Stimulated activated CD4-positive, alpha-beta T cell treated with anti-CD3 and anti-CD28 coated beads, Interleukin-15, amount 100 ng/mL, for 1 hour (primary cell): ENCODE measurements at places on chromosomes 1 and 21.

DNA sequence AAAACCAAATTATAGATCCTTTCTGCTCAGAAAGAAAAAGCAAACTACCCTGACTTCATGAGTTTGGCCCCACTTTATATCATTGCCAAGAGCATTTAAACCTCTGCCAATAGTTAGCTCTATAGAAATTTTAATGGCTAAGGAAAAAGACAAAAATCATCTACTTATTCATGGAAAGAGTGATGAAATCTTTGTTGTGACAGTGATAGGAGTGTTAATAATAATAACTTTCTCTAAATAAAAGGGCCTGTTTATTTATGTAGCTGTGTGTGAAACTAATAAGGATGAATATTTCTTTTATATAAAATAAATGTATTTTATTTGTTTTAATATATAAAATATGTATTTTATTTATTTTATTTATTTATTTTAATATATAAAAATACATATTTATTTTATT lies 6.4 kb downstream of the CHODL start:
- DNase-seq, result no peak

DNA sequence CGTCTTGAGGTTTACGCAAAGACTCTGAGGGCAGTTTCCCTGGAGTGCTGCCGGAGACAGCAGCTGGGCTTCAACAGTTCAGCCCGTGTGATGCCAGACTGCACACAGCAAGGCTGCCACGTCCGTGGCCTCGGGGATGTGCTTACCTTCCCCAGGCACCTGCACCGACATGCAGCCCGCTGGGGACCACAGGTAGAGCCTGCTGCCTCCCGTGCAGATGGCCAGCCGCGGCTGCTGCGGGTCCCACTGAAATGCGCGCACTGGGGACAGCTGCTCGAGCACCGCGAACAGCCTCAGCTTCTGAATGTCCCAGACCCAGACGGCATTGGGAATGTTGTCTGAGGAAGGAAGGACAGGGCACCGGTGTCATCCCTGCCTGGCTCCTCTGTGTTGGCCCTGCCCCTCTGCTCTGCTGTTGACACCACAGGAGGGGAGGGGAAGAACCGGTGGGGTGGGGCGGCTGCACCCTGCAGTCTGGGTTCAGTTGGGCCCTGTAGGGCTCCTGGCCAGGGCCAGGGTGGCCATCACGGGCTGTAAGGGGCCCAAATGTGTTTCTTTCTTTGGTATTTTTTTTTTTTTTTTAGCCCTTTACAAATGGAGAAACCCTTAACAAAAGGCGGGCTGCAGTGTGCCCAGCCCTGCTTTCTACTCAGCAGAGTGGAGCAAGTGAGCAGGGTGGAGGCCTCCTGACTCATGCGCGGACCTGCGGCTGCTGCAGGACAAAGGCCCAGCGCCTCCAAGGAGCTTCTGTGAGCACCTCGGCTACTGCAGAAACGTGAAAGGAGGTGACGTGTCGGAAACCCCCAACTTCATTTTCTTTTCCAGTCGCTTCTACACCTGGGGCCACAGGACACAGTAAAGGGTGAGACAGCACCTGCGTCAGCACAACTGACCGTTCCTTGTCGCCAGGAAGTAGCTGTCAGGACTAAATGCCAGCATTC lies 6.8 kb downstream of the TPRG1L start:
- no peak for DNase-seq

GRCh38 chr1:201791051-201791778 lies 37.7 kb upstream of the IPO9 start:
- no peak for DNase-seq

DNA sequence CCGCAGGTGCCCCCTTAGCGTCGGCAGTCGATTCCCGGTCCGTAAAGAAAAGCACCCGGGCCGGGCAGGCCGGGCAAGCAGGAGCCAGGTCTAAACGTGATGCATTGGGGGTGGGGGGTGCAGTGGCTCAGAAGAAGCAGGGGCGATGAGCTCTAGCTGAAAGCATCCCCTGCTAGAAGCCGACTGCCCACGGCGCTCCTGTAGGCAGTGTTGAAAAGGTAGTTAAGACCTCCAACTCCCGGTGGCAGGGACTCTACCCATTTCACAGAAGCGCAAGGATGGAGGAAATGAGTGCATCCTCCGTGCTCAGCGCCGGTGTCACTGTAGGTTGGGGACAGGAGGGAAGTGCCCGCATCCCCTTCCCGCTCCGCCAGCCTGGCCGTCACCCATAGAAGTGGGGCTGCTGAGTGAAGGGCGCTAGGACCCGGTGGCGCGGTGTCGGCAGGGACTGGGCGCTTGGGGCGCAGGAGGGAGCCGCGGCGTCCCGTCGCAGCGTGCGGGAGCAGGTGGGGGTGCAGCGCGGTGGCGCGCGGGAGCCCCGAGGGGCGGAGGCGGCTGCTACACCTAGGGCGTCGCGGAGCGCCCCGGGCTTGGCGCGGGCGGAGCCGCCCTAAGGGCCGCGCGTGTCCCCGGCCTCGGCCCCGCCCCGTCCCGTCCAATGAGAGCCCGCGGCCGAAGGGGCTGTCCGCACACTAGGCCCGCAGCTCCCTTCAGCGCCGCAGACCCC lies at the start of gene WNT2B:
WNT2B (plus strand) TSS at position 688 of the 727 bp plus-strand sequence. CDS start 298 bp downstream, outside the sequence.
- DNase-seq, result no peak

DNA sequence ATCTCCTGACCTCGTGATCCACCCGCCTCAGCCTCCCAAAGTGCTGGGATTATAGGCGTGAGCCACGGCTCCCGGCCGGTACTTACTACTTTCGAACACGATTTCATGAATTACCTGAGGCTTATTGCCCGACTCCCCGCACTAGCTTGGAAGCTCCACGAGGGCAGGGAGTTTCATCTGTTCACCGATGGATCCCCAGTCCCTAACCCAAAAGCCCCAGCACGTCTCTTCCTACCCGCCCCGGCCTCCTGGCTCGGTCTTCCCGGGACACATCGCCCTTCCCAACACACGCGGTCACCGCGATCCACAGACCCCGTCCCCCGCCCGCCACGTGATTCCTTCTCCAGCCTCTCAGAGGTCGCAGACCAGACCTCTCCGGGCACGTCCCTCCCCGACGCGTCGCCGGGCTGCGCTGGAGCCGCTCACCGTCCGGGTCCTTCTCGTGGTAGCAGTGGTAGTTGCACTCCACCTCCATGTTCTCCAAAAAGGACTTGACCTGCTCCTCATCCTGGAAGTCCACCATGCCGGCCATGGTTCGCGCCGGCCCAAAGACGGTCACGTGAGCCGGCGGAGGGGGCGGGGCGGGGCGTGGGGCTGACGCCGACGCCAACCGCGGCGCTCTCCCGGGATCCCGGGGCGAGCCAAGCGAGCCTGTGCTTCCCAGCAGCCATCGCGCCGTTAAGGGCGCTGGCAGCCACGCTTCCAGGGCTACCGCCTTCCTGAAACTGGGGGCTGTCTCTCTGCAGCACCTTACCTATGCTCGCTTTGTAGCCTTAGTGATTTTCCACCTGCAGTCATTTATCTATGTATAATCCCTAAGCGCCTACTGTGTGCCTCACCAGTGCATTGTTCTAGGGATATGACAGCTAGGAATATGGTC lies at the start of gene COA7:
COA7 (minus strand) TSS at position 553 of the 880 bp plus-strand sequence; CDS start at position 532, 21 bp downstream.
- DNase-seq, result peak; percentile 33

- DNase-seq, result no peak
Measured at GRCh38 chr21:37462087-37462861, 95.7 kb downstream of the DYRK1A start.

DNA sequence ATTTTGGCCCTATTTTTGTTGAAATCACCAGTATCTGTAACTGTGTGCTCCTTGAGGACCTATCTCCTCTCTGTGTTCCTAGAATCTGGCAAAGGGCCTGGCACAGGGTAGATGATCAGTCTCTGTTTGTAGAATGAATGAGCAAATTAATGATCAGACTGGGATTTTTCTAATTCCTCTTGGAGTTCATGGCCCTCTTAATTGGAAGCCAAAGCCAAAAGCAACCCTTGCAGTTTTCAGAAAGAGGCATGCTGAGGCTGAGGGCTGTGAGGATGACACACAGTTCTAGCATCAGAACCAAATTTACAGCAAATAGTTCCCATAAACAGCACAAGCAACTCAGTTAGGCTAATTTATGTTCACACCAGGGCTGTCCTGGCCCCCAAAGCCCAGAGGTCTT lies 111.1 kb upstream of the BEND5 start:
- no peak for DNase-seq

DNA sequence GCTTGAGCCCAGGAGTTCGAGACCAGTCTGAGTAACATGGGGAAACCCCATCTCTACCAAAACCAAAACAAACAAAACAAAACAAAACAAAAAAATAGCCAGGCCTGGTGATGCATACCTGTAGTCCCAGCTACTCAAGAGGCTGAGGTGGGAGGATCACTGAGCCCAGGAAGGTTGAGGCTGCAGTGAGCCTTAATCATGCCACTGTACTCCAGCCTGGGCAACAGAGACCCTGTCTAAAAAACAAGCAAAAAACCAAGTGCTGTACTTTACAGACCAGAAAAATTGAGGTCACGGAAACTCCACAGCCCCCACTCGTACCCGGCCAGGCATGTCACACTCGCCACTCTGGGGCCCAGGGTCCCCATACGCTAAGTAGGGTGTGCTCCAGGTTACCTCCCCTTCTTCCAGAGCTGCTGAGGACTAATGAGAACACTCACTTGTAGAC lies 22.9 kb downstream of the ATP2B4 start:
- peak; percentile 10 for DNase-seq

GRCh38 chr1:106676021-106676420 lies 380.5 kb upstream of the PRMT6 start:
- no peak for DNase-seq

GRCh38 chr1:119721896-119722295 lies 10.2 kb downstream of the PHGDH start:
- DNase-seq, result no peak

- DNase-seq, result no peak
Measured at GRCh38 chr1:41259221-41259620, 17.1 kb upstream of the SCMH1 start.

DNA sequence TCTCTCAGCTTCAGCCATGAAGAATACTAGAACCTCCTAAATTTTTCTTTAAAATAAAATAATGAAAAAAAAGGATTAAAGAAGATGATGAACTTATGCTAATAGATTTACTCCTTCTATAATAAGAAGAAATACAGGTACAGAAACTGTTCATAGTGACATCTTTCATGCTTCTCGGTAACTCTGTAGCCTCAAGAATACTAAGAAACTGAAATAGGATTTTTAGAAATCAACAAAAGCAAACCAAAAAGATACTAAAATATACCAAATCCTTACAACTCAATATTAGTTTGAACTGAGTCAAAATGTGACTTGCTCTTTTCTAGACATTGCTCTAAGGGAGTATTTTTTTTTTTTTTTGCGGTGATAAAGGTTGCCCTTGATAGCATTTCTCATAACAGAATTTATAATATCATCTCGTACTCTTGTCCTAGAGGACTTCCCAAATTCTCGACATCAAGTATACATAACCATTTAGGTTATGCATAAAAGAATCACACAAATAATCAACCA lies 42.8 kb downstream of the ZZZ3 start:
- no peak for DNase-seq

DNA sequence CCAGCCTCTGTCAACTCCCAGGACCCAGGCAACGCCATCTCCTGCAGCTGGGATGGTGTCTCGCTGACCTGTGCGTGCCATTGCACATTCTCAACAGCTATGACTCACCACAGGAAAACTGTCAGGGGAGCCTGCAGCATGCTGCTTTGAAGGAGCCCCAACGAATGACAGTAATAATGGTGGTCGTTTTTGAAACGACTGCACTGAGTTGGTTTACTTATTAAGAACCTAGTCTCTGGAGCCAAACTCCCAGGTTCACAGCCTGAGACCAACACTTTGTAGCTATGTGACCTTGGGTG lies 21.6 kb downstream of the TCEA3 start:
- DNase-seq, result no peak

DNA sequence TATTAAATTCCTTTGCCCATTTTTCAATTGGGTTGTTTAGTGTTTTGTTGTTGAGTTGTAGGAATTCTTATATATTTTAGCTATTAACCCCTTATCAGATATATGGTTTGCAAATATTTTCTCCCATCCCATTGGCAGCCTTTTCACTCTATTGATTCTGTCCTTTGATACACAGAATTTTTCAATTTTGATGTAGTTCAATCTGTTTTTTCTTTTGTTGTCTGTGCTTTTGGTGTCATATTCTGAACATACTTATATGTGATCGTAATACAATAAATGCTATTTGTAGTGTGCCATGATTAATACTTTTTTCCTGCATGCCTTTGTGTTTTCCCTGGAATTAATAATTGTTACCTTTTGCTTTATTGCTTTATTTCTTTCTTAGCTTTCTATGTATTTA lies 7.8 kb upstream of the LRP8 start:
- no peak for DNase-seq

DNA sequence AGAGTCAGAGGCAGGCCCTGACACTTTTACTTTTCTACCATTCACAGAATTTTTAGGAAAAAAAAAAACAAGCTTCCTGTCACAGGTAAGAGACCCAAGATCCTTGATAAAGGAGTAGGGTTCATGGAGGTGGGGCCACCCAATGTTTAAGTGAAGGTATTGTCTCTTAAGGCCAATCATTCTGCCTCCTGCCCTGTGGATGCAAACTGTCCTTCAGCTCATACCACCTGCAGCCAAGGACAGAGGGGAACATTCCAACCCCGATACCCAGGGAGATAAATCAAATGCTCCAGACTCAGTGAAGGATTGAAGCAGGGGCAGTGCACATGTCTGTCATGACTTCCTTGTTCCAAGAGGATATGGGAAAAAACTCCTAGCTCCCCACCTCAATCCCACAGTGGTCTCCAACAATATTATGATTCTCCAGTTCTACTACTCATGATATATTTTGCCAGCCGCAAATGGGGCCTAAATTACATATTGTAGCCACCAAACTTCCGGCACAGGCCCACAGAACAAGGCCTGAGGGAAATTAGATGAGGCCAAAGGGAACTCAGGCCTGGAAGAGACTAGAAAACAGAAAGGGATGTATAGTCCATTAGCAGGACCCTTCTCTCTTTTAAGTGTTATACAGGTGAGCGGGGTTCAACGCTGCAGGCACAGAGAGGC lies 59.5 kb downstream of the TRABD2B start:
- DNase-seq, result no peak

DNA sequence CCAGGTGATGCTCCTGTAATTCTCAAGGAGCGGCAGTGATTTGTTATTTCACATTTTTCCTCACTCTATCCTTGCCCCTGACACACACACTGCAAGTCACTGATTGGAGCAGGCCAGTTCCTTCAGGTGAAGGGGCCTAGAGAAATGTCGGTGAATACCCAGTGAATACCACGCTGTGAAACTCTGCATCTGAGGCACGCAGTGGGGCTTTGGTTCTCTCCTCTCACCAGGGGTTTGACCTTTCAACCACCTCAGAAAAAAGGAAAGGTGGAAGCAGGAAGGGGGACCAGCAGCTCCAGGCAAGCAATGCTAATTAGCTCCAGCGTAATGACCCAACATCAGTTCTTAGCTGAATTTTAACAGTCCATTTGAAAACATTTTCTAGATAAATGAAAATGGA lies 532 bp upstream of the FAM177B start:
- no peak for DNase-seq

DNA sequence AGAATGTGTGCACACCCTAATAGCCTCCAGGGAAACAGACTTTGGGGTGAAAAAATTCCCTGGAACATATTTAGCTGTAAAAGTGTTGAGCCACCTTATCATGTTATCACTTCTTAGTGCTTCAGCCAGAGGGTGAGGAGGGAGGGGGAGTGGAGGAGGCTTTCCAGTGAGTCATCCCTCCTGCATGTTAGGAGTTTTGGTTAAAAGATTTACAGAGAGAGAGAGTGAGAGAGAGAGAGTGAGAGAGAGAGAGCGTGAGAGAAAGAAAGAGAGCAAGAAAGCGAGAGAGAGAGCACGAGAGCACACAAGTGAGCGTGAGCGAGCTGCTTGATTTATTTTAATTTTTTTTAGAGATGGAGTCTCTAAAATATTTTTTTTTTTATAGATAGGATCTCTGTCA lies 13.5 kb upstream of the CACNA1E start:
- DNase-seq, result no peak

GRCh38 chr21:29232530-29233255 lies 66.0 kb upstream of the BACH1 start:
- no peak for DNase-seq

- no peak for DNase-seq
Measured at GRCh38 chr1:184900507-184900906, 73.8 kb downstream of the NIBAN1 start.
